Hindlimb muscle (tissue), 1 donor: ENCODE measurements at places on chromosomes 1 and 21.

DNA sequence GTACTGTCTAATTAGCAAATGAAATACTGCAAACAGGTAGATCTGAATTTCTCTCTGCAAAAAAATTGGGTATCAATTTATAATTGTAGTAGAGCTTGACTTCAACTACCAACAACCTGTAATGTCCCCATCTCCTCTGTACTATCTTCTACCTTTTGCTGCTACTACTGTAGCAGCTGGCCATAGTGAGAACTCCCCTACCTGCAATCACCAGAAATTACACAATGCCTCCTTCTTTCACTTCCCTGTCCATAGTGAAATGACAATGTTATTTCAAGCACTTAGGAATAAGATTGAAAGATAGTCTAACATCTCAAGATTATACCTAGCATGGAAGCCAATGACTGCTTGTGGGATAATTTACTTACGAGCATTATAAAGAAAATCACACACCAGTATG lies 100.4 kb downstream of the ACBD6 start:
- DNase-seq: no peak

DNA sequence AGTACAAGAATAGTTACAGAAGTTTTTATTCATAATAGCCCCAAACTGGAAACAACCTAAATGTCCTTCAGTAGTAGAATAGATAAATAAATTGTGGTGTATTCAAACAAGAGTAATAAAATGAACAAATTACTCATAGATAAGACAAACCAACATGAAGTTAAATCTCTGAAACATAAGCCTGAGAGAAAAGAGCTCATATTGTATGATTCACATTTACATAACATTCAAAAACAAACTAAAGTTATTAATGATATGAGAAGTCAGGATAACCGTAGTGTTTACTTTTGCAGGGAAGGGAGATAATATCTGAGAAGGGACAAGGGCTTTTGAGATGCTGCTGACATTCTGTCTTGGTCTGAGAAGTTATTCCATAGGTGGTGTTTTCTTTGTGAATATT lies 13.5 kb downstream of the STPG1 start:
- DNase-seq: no peak

DNA sequence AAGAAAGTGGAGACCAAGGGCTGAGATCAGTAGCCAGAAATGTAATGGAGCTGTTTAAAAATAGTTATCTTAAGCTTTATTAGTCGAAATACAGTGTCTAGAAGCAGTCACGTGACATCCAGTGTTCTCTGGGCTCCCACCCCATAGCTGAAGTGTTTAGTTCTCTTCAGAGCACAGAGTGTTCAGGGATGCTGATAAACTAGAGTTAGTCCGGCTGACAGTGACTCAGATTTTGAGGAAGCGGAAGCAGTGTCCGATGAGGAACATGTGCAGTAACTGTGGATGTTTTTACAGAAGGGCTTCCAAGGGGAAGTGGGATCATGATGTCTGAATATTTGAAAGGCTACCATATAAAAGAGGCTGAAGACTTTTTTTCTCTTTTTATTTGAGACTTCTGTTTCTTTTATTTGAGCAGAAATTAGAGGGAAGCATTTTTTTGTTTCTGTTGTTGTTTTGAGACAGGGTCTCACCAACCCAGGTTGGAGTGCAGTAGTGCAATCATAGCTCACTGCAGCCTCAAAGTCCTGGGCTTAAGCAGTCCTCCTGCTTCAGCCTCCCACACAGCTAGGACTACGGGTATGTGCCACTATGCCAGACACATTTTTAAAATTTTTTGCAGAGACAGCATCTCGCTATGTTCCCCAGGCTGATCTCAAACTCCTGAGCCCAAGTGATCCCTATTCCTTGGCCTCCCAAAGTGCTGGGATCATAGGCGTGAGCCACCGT lies 124.2 kb downstream of the GALNT2 start:
- no peak for DNase-seq

- DNase-seq: no peak
Measured at GRCh38 chr1:23403038-23403336, 21.6 kb downstream of the TCEA3 start.

- no peak for DNase-seq
Measured at GRCh38 chr1:150968491-150968890, 6.1 kb downstream of the CERS2 start.

DNA sequence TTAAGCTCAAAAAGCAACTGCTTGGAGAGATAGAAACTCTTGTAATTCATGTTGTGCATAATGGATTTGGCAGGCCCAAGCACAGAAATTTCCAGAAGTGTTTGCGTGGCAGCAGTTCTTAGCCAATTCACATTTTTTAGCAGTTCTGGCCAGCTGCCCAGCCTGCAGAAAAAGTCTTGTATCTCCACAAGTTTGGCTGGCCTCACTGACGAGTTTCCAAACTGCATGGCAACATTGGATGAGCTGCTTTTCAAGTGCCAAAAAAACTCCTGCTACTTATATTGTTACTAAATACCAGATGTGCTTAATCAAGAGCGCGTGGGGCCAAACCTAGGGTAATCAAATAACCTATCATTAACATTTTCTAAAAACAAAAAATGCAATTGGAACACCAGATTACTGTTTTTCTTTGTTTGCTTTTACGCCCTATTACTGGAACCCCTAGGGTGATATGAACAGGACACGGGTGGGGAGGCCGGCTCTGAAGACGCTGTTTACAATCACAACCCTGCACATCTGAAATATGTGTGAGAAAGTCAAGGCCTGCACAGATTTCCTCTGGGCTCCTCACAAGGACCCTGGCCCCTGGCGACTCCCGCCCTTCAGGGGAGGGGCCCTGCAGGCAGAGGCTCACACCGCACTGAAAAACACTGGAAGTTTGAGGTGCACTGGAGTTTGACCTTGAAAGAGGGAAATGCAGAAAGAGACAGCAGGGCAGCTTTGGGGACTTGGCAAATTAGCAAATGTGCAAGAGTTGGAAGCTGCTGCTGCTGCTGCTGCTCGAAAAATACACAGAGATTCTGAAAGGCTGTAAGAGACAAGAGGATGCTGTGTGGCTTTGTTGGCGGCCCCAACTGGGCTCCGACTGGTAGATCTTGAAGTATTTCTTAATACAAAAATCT lies 55.2 kb upstream of the TARBP1 start:
- peak; percentile 94 for DNase-seq

DNA sequence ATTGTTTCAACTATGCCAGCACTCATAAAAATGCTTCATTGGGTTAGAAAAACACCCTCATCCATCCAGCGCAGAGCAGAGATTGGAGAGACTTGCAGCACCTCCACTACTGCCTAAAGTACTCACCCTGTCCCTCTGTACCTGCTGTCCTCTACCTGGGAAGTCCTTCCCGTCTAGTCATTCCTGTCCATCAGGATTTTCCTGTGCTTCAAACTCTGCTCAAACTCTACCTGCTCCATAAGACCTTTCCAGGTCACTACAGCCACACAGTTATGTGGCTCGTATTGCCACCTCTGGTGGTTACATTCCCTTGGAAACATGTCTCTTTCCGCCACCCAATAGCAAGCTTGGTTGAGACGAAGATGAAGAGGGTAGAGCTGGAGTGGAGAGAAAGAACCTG lies 7.2 kb downstream of the OVGP1 start:
- DNase-seq: no peak

GRCh38 chr21:33481314-33481943 lies 1.7 kb upstream of the TMEM50B start:
- no peak for DNase-seq

- no peak for DNase-seq
Measured at GRCh38 chr21:29870814-29871213, 69.0 kb downstream of the GRIK1 start.

- no peak for DNase-seq
Measured at GRCh38 chr1:115067161-115067859, 22.0 kb downstream of the TSPAN2 start.

DNA sequence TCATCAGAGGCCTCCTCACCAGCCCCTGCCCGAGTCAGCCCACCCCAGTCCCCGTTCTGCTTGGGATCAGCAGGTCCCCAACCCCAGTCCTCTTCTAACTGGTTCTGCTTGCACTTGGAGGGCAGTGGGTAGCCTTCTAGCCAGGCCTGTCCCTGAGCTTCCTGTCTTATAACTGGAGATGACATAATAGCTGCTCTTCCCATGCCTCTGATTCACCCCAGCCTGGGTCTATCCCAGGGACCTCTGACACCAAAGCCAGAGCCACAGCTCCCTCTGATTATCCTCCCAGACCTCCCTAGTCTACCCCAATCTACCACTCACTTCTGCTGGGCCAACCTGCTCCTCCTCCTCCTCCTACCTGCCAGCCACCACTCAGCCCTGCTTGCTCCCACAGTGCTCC lies 31.4 kb downstream of the IQGAP3 start:
- no peak for DNase-seq

DNA sequence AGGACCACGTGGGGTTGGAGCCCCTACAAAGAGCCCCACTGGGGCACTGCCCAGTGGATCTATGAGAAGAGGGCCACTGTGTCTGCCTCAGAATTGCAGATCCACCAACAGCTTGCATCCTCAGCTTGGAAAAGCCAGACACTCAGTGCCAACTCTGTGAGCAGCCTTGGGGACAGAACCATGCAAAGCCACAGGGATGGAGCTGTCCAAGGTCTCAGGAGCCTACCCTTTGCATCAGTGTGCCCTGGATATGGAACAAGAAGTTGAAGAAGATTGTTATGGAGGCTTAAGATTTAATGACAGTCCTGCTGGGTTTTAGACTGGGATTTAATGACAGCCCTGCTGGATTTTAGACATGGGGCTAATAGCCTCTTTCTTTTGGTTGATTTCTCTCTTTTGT lies 1670.9 kb downstream of the PLA2G4A start:
- DNase-seq: no peak

DNA sequence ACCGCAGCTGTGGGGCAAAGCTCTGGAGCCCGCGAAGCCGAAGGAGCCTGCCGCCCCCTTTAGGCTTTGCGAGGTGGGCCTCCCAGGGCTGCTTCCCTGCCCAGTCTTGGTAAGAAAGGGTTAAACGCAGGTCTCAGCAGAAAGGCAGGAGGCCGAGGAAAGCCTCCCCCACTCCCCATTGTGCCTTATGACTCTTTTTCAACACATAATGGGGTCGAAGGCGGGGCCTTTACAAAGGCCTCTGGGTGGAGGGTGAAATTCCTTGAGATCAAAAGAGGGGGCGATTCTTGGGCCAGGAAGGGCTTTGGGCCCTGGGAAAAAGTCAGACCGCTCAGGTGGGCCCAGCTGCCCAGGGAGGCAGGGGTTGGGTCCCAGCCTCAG lies 880 bp downstream of the ALPL start:
- no peak for DNase-seq

DNA sequence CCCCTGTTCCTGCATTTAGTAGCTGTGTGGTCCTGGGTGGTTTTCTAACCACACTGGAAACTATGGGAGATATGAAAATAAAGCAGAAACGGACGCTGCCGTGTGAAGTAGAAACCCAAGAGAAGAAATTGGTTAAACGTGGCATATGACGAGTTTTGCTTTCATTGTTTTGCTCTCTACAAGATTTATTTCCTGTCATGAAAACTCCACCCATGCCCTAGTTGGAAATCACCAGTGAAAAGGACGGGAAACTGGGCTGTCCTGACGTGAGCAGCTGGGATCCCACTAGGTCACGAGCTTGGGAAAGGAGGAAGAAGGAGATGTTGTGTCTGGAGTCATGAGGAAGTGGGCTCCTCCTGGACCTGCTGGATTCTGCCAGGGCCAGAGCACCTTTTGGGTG lies 120.8 kb upstream of the GADD45A start:
- DNase-seq: no peak

- peak; percentile 3 for DNase-seq
Measured at GRCh38 chr1:37317870-37318467, 156.4 kb upstream of the ZC3H12A start.

DNA sequence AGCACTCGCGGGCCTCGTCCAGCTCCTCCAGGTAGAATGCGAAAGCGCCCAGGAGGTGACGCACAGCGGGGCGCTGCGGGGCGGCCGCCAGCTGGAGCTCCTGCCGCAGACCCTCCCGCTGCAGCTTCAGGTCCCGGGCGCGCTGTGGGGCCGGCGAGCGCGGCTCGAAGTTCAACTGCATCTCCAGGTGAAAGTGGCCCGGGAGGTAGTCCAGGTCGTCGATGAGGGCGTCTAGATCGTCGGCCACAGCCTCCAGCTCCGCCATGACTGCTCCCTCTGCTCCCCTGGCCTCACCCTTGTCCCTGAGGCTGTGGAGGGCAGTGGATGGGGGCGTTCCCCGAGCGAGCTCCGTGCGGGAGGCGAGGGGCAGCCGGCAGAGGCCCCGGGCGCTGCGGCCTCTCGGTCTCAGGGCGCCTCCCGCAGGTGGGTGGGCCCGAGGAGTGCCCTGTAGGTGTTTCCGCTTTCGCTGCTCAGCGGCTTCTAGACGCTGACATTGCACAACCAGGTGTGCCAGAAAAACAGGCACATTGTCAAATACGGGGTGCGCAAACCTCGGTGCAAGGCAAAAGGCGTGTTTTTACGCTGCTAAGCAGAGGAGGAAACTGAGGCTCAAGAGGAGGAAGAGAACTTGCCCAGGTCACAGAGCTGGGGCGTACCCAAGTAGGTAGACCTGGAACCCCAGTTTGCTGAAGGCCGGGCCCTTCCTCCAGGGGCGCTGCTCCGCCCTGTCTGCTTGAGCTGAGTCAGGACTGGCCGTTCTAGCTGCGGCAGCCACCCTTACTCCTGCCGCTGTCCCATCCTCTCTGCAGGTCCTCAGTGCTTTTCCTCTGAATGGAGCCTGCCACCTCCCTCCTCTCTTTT lies at the start of gene TTC22:
TTC22 (minus strand) TSS at position 425 of the 861 bp plus-strand sequence; CDS start at position 265, 160 bp downstream.
- no peak for DNase-seq

DNA sequence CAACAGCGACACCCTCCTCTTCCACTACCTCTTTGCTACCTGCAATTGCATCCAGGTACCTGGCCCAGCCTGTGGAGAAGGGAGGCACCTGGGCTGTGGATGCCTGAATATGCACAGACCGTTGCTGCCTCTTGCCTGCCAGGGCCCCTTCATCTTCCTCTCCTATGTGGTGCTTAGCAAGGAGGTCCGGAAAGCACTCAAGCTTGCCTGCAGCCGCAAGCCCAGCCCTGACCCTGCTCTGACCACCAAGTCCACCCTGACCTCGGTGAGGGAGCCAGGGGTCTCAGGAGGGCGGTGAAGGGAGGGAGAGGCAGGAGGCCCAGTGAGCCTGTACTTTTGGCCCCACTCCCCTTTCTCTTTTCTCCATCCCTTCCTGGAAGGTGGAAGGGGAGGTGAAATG lies 11.5 kb downstream of the PSRC1 start:
- DNase-seq: no peak

DNA sequence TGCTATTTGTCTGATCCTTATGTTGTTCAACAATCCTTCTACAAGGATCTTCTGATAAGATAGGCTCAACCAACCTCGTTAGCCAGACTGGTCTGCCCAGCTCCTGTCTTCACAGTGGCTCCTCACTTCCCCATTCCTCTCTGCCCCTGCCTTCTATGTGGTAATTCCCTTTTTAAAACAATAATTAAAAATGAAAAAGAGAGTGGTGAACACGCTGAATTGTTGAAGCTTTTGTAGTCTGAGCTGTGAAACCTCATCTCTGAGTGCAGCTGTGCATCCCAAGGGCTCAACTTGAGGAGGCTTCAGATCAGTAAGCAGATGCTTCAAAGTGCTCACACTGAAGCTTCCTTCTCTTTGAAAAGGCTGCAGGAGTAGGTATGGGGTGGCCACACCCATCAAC lies 70.7 kb upstream of the JUN start:
- DNase-seq: no peak

DNA sequence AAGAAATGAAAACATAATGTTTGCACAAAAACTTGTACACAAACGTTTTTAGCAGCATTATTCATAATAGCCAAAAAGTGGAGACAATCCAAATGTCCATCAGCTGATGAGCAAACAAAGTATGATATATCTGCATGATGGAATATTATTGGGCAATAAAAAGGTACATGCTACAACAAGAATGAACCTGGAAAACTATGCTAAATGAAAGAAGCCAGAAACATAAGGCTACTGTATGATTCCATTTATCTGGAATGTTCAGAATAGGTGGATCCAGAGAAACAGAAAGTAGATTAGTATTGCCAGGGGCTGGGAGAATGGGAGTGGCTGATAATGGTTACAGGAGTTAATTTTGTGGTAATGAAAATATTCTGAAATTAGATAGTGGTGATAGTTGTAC lies 19.0 kb downstream of the FBXO28 start:
- DNase-seq: no peak
